Fibroblast of the aortic adventitia (primary cell): ENCODE measurements at places on chromosomes 13 and 19.

DNA sequence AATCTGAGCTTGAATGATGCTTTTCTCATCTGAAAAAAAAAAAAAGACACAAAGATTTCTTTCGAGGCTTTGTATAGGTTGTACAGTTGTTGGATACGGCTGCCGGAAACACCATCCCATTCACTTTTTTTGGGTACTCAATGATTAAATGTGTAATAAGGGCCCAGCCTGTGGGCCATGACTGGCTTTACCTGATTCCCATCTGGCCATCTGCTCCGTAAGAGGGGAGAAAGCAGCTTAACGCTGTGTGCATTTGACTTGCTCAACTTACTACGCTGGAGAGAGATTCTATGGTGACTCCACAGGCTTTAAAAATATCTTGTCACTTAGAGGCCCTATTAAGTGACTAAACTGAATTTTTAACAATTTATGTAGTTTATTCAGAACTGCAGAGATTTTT is 731 bp downstream of the ZNF558 start:
- DNase-seq = no peak

- peak; percentile 94 for DNase-seq
Measured at GRCh38 chr19:38247734-38248268, 8.4 kb downstream of the PPP1R14A start.

- DNase-seq = peak; percentile 61
Measured at GRCh38 chr13:93857126-93857525, 622.4 kb downstream of the DCT start.

DNA sequence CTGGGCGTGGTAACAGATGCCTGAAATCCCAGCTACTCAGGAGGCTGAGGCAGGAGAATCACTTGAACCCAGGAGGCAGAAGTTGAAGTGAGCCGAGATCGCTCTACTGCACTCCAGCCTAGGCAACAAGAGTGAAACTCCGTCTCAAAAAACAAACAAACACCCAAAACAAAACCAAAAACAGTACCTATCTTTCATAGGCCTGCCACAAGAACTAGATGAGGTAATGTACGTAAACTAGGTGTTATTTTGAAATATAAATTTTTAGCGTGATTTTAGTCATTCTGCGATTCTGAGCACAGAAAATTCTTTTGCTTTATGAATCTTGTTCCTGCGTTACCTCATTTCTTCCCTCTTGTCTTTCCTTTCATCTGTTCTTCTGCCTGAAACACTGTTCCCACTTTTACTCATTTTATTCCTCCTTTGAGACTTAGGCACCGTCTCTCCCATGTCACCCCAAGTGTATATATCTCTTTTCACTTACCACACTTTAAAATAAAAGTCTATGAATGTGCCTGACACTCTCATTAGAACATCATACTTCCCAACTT is 238.2 kb upstream of the HTR2A start:
- DNase-seq = no peak

DNA sequence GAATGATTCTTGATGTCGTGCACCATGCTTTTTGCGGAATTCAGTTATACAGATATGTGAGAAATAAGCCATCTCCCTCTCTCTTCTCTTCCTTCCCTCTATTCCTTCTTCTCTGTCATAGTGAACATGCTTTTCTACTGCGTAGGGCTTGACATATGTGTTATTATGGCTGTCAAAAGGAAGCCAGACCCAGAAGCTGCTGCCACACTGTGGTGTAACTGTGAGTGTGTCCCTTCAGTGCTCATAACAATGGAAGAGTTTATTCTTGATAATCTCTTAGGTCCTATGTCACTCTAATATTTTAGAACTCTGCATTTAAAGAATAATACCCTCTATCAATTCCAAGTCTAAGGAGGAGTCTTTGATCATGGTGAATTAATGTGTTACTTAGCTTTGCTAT is 208.9 kb upstream of the TMTC4 start:
- no peak for DNase-seq

GRCh38 chr13:102322211-102322610 is 79.6 kb downstream of the FGF14 start:
- no peak for DNase-seq

DNA sequence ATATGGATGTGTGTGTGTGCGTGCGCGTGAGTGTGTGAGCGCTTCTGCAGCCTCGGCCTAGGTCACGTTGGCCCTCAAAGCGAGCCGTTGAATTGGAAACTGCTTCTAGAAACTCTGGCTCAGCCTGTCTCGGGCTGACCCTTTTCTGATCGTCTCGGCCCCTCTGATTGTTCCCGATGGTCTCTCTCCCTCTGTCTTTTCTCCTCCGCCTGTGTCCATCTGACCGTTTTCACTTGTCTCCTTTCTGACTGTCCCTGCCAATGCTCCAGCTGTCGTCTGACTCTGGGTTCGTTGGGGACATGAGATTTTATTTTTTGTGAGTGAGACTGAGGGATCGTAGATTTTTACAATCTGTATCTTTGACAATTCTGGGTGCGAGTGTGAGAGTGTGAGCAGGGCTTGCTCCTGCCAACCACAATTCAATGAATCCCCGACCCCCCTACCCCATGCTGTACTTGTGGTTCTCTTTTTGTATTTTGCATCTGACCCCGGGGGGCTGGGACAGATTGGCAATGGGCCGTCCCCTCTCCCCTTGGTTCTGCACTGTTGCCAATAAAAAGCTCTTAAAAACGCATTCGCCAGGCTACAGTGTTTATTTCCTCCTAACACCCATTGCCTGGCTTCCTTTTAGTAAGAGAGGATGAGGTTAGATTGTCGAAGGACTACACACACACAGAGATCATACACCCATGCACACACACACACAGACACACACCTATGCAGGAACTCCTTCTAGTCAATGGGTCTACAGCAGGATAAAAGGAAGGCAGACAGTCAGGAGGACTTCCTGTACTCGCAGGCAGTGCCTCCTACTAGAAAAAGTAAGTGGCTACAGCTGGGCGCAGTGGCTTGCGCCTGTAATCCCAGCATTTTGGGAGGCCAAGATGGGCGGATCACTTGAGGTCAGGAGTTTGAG is 7.1 kb downstream of the FOSB start:
- no peak for DNase-seq

DNA sequence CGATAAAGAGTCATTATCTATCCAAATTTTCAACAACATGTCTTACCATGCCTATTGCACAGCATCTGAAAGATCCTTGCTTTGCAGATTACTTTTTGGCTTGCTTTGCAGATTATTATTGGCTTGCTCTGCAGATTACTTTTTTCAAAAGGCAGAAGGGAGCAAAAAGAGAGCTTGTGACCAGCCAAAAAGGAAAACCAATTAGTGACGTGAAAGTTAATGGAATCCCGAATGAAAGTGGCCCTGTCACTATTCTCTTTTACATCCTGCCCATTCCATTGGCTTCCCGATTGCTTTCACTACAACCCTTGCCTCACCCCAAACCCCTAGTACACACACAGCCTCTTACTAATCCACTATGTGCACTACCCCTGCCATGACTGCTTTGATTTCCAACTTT is 81.3 kb downstream of the LHFPL6 start:
- DNase-seq = peak; percentile 37

GRCh38 chr19:5220866-5221265 is 119.7 kb downstream of the PTPRS start:
- DNase-seq = no peak

DNA sequence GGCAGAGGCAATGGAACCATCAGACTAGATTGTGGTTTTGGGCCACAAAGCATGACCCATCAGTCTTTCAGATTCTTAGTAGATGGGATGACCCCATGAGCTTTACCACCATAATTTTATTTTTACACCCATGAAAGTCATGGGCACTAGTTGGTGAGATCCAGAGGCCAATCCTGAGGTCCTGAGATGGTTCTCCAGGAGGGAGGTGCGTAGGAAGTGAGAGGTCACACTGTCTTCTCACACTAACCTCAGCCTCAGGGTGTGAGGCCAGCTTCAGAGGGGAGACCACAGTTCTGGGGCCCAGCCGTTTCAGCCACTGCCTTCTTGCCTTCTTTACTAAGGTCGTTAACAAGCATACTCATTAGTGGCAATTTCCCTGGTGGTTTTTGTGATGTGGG is 106.4 kb downstream of the AKAP11 start:
- DNase-seq = no peak

DNA sequence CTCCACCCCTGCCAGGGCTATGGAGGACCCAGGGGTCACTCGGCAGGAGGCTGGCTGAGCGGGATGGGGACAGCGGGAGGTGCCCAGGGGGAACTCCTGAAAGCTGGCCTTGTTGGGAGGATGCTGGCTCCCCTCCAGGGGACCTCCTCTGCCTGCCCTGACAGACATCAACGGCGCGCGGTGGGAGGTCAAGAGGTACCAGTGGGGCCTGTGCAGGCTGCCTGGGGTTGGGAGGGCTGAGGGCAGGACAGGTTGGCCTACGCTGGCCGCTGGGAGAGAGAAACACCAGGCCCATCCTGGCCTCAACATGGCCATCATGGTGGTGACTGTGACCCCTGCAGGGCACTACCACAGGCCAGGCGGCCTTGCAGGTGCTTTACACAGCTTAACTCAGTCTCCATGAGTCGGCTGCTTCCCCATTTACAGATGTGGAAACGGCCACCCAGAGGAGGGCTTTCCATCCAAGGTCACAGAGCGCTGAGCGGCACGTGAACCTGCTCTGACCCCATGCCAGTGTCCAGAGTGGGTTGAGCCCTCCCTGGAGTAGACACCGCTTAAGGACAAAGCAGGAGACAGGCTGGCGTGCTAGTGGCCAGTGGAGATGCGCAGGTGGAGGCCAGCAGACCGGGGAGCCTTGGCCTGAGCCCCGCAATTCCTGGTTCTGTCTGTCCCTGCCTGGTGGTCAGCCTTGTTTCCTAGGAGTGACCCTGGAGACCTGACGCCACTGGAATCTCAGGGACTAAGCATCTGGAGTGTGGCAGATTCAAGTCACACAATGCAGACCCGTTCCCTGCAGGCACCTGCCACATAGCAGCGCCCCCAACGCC is 27.6 kb downstream of the CEBPG start:
- no peak for DNase-seq

DNA sequence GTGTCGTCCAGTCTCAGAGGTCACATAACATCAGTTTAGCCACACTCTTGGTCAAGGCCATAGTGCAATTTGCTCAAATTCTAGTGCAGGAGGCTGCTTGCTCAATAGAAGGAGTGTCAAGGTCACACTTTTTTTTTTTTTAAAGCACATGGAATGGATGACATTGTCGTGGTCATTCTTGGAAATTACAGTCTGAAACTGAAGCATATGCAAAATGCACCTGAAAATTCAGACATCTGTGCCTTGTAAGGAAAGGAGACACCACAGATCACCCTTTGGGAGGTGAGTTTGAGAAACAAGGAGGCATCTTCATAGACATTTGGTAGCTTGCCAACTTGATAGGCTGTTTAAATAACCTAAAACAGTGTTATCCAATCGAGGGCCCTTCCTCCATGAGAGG is 98.3 kb upstream of the ANKRD10 start:
- DNase-seq = no peak

DNA sequence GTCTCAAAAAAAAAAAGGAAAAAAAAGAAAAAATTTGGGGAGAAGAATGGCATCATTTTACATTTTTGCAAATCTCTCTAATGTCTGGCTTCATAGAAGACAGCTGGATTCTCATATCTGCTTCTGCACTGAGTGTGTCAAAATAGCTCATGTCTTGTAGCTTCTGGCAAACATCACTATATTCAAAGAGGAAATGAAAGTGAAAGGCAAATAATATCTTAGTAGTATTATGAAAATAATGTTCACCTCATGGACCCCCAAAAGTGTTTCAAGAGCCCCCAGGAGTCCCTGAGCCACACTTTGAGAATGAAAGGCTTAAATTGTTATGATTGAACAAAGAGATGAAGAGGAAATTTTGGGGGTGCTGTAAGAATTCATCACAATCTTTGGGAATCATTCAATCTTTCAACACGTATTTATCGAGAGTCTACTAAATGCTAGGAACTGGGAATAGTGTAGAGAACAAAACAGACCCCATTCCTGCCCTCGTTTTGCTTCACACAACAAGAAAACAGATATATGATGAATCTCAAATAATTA is 1.2 kb upstream of the SLC6A16 start:
- DNase-seq = no peak

DNA sequence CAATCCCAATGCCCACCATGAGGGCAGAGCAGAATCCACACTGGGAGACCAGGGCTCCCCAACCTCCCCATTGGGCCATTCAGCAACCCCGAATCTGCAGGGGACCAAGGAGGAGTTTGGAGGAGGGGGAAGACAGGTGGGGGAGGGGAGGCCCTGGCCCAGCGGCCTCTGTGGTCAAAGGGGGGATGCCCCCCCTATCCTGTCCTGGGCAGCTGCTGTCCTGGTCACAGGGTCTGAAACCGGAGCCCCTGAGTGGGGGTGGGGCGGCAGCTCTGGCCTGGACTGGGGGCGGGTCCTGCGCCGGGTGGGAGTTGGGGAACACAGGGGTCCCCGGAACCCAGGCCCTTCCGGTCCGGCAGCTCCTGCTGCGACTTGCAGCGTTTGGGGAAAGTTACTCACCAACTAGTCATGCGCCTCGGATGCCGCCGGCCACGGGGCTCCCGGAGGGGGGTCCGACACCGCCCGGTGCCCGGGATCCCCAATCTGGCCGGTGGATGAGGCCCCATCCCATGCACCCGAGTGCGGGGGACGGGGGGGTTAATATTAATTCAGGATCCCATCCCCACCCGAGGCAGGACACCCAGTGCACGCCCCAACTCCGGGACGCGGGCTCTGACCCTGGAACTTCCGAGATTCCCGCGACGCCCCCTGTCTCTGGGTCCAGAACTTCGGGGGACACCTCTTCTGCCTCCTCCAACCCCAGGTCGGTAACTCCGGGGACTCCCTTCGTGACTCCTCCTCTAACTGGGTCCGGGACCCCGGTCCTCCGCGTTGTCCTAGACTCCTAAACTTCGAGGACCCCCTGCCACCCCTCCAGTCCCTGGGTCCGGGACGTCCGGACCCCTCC is 872 bp downstream of the HOMER3 start:
- DNase-seq = peak; percentile 40

DNA sequence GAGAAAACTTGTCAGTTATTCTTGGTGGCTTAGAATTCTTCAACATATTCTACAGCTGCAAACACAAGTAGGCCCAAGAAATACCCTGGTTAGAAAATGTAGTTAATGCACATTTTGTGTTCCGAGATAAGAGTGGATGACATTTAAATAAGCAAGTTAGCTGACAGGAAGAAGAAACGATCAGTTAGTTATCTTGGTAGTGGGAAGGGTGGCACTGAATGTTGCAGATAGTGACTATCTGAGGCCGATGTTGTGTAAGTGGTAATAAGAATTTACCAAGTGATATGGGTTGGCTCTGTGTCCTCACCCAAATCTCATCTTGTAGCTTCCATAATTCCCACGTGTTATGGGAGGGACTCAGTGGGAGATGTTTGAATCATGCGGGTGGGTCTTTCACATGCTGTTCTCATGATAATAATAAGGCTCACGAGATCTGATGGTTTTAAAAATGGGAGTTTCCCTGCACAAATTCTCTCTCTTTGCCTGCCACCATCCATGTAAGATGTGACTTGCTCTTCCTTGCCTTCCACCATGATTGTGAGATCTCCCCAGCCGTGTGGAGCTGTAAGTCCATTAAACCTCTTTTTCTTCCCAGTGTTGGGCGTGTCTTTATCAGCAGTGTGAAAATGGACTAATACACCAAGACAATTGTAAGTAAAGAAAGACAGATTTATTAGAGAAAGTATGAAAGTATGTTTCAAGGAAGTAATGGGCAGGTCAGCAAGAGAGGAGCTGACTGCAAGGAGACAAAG is 10.9 kb upstream of the AKAP11 start:
- DNase-seq = no peak
